ENCODE measurements at places on chromosomes 11 and 22.

DNA sequence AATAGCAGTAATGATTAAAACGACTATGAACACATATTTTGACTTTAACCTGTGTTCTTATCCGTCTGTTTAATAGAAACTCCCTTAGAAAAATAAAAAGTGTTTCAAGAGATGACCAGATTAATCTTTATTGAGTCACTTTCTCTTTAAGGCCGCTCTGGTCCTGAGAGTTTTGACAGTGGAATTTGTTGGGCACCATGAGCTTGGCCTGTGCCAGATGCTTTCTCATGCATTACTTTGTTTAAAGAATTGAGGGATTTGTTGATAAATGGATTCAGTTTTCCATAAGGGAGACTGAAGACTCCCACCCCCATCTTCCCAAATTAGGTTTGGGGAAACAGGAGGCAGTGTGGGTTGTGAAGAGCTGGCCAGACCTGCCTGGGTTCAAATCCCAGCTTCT lies 53.2 kb upstream of the ALX4 start:
- DNase-seq, result no peak

DNA sequence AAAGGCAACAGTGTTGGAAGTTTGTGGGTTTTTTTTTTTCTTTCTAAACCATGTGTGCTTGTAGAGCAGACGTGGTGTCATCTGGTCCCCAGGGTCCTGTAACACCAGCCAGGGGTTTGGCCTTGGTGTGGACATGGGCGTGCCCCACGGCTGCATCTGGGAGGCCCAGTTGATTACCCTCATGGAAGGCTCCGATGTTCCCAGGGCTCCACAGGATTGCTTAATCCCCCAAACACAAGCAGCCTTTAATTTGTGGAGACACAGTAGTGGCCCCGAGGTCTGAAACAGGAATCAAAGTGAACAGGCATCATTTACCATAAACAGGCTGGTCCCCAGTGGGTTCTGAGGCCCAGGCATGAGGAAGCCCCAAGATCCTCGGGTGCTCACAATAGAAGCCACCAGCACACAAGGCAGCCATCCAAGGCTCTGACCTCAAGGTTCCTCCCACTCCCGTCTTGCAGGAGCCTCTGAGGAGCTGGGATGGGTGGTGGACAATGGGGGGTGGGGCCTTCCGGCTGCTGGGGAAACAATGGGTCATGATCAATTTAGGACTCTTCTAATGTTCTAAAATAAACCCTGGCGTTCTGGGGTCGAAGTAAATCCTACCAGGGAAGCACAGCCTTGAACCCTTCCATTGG lies 115.0 kb upstream of the CD82 start:
- no peak for DNase-seq

DNA sequence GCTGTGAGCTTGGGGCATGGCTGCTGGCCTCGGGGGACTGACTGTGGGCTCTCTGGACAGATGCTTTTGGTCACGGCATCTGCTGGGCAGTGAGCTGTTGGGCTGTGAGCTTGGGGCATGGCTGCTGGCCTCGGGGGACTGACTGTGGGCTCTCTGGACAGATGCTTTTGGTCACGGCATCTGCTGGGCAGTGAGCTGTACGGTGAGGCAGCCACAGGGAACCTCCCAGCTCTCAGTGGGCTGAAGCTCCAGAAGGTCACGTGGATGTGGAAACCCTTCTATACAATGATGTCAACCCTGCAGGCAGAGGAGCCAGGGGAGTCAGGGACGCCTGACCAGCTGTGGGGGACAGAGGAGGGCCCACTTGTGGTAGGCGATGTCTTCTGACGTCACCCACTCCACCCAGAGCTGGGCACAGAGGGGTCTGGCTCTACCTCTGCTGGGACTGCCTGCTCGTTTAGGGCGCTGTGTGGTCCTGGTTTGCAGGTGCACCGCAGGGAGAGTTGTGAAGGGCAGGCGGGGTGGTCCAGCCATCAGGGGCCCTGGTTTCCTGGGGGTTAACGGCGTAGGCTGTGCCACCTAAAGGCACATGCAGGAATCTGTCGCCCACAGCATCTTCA lies 1331.3 kb downstream of the BRD1 start:
- DNase-seq, result no peak

DNA sequence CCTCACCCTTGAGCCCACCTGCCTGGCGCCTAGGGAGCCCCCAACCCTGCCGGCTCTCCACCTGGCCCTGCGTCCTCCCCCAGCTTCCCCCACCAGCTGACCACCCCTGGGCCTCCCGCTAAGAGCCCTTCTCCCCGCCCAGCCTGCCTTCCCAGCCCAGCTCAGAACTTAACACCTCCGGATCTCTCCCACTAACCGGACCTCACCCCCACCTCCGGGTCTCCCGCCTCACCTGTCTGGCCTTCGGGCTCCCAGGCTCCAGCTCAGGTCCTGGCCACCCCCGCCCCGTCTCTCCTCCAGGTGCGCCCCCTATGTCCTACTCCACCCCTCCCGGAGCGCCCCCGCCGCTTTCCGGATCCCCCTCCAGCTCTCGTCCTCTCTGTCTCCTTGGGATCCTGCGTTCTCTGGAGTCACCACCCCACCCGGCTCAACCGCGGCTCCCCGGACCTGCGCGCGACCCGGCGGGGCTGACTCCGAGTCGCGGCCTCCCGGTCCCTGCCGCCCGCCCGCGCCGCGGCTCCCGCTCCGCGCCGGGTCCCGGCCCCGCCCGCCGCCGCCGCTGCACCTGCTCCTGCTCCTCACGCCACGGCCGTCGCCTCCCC lies at the start of gene KCNJ11:
Gene KCNJ11 (minus strand): TSS at position 51 of the 602 bp plus-strand sequence. CDS start 568 bp downstream, outside the sequence.
- no peak for DNase-seq

DNA sequence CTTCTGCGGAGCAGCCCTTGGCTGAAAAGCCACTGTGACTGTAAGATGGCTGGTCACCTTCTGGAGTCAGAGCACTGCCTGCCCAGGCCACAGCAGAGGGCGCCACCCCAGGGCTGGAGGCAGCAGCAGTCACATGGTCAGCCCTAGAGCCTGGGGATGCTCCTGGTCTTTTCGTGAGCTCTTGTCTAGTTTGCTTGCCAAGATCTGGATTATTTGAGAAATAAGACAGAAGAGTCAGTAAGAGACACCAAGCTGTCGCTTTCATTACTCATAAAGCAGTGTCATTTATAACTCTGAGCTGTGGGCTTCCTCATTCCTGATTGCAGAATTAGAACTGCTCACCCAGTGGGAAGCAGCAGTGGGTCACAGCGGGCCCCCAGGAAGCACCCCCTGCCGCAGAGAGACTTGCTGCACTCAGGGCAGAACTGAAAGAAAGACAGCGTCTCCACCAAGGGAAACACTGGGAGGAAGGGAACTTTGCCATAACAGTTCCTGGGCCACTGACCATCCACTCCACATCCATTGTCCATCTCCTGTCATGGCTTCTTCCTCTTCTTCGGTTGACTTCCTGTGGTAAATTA lies 56.7 kb downstream of the PPP6R2 start:
- DNase-seq, result no peak
